Fibroblast of skin of left biceps (primary cell): ENCODE measurements at places on chromosomes 16 and 17.

DNA sequence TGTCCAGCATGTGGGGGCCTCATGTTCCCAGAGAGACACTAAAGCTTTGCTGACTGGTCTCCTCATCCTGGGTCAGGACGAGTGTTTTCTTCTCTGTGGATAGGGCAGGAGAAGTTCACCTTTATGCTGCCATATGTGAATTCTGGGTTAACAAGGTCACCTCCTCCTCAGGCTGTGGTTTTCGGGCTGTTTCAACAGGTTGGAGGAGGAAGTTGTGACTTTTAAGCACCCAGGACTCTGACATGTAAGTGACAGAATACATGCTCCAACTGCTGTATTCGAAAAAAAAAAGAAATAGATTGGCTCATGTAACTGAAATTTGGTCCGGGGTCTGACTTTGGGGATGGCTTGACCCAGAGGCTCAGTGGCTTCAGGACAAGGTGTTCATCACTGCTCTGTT lies 54.2 kb downstream of the SNX20 start:
- DNase-seq, result no peak

GRCh38 chr16:86382067-86382773 lies 128.1 kb upstream of the FOXF1 start:
- no peak for DNase-seq

DNA sequence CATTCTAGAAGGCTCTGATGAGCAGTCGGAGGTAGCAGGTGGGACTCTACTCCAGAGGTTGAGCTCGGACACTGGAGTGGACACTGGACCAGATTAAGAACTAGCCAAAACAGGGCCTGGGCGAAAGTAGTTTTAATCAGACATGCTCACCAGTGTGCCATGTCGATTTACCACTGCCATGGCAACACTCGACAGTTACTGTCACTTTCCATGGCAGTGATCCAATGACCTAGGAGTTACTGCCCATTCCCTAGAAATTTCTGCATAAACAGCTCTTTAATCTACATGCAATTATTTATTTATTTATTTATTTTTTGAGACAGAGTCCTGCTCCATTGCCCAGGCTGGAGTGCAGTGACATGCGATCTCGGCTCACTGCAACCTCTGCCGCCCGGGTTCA lies 7.2 kb upstream of the METTL9 start:
- no peak for DNase-seq

DNA sequence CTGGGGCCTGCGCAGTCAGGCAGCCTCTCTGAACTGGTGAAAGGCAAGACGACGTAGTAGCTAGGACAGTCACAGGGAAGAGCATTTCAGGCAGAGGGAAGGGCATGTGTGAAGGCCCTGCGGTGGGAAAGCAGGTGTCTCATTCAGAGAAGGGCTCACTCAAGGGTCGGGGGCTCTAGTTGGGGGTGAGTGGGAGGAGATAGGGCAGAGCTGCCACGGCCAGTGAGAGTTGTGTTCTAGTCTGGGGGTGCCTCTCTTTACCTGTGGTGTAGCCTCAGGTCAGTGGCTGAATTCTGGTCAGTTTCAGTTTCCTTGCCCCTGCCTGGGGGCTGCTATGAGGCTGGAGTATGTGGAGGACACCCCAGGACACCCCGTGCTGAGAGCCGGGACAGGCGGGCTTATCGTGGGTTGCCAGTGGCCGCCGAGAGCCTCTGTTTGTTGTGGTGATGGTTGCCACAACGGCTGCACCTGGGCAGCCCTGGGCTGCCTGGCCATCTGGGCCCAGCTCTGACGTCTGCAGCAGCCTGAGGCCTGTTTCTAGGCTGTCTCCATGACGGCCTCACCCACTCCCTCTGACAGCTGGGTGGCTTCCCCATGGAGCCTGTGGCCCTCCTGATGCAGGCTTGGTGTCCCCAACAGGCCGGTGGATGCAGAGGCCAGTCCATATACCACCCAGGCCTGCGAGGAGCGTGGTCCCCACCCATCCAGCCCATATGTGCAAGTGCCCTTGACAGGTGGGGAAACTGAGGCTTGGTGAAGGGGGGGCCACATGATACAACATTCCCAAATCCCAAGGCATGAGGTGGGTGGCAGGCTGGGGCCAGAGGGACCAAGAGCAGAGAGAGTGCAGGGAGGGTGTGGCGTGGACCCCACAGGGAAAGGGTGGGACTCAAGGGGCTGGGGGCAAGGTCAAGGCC lies 10.8 kb downstream of the MAP2K3 start:
- DNase-seq, result no peak

GRCh38 chr17:15651583-15652110 lies 32.1 kb upstream of the FBXW10B start:
- DNase-seq, result peak; percentile 91

- DNase-seq, result no peak
These were observed 6.0 kb downstream of the SYNGR2 start for GRCh38 chr17:78174346-78174869.

GRCh38 chr16:26454102-26454501 lies 612.6 kb upstream of the C16orf82 start:
- no peak for DNase-seq

GRCh38 chr16:82949016-82949415 lies 322.2 kb downstream of the CDH13 start:
- DNase-seq, result no peak

GRCh38 chr16:65024767-65025178 lies 97.1 kb downstream of the CDH11 start:
- no peak for DNase-seq

DNA sequence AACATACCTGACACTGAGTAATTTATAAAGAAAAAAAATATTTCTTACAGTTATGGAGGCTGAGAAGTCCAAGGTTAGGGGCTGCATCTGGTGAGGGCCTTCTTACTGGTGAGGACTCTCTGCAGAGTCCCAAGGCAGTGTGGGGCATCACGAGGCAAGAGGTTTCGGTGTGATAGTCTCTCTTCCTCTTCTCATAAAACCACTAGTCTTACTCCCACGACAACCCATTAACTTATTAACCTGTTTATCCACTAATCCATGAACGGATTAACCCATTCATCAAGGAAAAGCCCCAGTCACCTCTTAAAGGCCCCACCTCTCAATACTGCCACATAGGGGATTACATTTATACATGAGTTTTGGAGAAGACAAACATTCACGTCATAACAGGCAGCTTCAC lies 20.1 kb downstream of the CIITA start:
- no peak for DNase-seq

GRCh38 chr16:3548859-3549258 lies 28.3 kb downstream of the NLRC3 start:
- no peak for DNase-seq

DNA sequence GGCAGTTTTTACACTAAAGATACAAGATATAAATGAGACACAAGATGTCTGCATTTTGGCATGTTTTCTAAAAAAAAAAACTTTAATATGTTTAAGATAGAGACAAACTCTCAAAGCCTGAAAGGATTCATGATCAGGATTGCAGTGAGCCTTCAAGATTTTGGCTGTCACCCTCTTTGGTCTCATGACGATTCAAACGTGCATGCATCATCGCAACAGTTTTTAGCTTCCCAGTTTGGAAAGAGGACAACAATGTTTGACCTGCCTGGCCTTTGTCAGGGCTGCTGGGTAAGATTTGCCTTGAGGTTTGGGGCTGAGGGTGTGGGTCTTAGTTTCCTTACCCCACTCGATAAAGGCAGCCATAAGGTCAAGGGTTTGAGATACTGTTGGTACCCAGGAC lies 134.1 kb downstream of the RGS9 start:
- DNase-seq, result no peak

- DNase-seq, result peak; percentile 89
These were observed at the start of gene DDX5 for GRCh38 chr17:64506201-64506575. Gene DDX5 (minus strand): TSS chr17:64506289. CDS start chr17:64506119, 170 bp downstream.

DNA sequence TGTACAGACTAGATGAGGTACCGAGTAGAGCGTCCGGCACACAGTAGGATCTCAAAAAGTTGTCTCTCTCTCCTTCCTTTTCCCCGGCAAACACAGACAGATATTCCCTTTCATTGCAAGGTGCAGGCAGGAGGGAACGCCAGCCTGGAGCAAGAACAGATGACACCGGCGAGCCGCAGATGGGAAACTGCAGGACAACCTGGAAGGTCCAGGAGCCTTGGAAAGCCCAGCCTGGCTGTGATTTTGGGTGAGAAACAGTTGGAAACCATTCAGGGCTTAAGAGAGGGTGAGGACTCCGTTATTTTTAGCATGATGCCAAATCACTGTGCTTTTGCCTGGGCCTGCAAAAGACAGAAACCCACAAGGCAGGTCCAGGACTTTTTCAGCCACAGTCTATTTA lies 7.3 kb downstream of the CDH11 start:
- no peak for DNase-seq

GRCh38 chr17:48729335-48730239 lies 1.0 kb upstream of the HOXB13 start:
- no peak for DNase-seq

- DNase-seq, result no peak
These were observed 82.5 kb upstream of the TNRC6C start for GRCh38 chr17:77875881-77876509.

- no peak for DNase-seq
These were observed 19.4 kb upstream of the PLLP start for GRCh38 chr16:57303910-57304168.

DNA sequence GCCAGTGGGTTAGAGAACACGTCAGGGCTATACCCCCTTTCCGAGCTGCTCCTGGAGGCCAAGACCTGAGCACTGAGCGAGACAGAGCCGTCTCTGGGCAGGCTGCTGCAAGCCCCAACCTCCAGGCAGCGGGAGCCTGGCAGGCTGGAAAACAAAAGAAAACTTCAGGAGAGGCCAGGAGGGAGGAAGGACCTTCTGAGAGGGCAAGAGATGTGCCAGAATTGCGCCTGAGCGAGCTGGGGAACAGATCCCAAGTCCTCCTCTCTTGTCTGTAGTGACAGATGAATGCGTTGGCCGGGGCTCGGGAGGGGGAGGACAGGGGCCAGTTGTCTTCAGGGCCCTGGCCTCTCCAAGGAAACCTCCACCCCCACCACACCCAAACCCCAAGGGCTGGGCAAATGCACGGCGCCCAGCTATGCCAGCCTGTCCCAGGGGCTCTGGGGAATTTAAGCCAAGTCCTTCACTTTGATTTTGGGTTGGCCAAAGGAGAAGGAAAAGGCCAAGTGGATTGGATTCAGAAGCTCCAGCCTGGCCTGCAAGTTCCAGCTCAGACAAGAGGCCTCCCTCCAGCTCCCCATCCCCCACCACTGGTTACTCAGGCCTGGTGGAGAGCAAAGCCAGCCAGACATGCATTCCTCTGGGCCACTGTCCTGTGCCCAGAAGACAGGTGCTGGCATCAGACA lies 18.1 kb downstream of the SDK2 start:
- DNase-seq, result no peak

GRCh38 chr16:10868596-10869469 lies 8.2 kb upstream of the CIITA start:
- DNase-seq, result no peak

DNA sequence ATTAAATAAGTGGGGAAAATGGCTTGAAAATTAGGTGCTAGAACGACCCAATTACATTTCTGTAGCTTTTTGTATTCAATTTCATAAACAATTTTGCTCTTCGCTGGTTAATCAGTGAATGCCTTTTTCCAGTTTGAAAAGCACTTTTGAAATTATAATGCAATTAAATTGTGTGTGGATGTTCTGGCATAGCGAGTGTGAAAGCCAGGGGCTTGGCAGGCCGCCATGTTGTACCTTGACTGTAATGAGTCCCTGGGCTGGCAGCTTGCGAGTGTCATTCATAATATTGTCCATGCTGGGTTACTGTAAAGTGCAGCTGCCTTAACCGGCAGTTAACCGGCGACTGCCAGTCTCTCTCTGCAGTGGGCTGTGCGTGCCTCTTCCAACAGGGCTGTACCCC lies 177.8 kb downstream of the CCDC182 start:
- no peak for DNase-seq

DNA sequence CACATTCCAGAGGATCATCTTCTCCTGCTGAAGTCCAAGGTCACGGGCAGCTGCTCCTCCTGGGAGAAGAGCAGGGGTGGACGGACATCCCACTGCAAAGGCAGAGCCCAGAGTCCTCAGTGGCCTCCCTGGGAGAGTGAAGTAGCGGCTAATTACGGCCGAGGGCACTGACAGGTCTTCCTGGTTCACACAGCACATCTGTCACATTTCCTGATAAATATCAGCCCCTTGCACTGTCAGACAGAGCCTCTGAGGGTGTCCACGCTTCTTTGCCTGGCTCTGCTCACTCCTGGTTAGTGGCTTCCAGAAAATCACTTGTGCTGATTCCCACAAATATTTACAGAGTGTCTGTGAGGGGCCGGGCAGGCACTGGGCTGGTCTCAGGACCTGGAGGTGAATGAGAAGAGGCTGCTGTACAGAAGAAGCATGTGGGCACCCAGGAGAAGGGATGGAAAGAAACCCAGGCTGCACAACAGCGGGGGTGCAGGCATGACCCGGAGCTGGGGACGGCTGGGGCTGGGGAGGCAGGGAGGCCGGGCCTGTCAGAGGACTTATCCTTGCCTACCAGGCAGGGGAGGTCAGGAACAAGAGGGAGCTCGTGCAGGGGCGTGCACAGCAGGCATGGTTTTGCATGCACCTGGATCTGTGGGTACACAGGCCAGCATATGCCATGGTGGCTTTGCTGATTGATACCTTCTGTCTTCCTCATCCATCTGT lies 258.2 kb upstream of the TNRC6C start:
- no peak for DNase-seq

DNA sequence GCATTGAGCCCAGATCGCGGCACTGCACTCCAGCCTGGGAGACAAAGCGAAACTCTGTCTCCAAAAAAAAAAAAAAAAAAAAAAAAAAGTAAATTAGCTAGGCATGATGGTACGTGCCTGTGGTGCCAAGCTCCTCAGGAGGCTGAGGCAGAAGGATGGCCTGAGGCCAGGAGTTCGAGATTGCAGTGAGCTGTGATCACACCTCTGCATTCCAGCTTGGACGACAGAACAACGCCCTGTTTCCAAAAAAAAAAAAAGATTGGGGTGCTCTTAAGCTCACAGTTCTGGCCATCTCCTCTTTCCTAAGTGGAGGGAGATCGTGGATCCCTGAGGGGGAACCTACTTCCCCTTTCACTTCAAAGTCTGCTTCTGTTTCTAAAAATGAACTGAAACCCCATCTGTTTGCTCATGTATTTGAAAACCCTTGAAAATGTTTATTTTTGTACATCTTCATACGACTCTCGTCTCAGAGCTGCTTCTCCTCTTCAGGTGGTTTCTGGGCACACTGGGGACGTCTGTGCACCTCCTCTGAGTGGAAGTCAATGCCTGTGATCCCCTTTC lies 138.8 kb downstream of the PRKCA start:
- no peak for DNase-seq

DNA sequence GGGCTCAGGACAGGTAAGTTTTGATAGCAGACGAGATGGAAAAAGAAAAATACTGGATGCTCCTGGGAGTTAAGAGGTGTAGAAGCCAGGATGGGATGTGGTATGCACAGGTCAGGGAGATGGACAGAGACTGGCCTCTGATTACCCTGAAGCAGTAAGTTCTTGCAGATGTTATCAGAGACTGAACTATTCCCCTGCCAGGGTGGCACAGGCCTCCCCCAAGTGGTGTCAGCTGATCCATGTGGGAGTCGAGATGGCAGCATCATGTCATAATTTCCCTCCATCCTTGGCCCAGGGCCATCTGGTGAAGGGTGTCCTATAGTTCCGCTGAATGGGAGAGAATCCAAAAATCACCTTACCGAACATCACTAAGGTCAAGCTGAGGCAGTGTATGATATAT lies 14.1 kb upstream of the NKD1 start:
- no peak for DNase-seq

- DNase-seq, result no peak
These were observed 167.9 kb upstream of the ZFHX3 start for GRCh38 chr16:73215678-73216377.
